ENCODE measurements at places on chromosomes 1 and 21.

GRCh38 chr1:23909412-23909811 is 3.8 kb downstream of the CNR2 start:
- no peak for DNase-seq
- H3K36me3 ChIP-seq: no peaks in the 10 kb centered on the region
- H3K27ac ChIP-seq: no peak overlapping the region
- H3K4me1 ChIP-seq: no peaks in the 10 kb centered on the region
- no peak overlapping the region for H3K4me3 ChIP-seq

DNA sequence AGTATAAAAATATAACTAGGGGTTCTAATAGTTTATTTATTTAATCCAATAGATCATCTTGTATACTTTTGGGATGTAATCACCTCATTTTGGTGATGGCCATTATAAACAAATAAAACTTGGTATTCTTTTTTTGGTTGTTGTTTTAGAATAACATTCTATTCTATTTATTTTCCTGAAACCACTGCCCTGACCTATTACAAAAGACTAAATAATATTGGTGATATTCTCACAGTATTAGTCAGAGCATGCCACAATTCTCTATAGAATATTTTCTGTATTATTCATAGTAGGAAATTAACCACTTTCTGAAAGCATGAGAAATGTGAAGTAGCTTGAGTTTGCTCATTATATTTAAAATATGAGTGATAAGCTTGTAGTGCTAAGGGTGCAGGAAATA is 54.1 kb upstream of the LRRC7 start:
- H3K27ac ChIP-seq: no peak overlapping the region
- no peaks in the 10 kb centered on the region for H3K36me3 ChIP-seq
- no peaks in the 10 kb centered on the region for H3K4me1 ChIP-seq
- no peaks in the 10 kb centered on the region for H3K27me3 ChIP-seq
- H3K4me3 ChIP-seq: no peak overlapping the region

DNA sequence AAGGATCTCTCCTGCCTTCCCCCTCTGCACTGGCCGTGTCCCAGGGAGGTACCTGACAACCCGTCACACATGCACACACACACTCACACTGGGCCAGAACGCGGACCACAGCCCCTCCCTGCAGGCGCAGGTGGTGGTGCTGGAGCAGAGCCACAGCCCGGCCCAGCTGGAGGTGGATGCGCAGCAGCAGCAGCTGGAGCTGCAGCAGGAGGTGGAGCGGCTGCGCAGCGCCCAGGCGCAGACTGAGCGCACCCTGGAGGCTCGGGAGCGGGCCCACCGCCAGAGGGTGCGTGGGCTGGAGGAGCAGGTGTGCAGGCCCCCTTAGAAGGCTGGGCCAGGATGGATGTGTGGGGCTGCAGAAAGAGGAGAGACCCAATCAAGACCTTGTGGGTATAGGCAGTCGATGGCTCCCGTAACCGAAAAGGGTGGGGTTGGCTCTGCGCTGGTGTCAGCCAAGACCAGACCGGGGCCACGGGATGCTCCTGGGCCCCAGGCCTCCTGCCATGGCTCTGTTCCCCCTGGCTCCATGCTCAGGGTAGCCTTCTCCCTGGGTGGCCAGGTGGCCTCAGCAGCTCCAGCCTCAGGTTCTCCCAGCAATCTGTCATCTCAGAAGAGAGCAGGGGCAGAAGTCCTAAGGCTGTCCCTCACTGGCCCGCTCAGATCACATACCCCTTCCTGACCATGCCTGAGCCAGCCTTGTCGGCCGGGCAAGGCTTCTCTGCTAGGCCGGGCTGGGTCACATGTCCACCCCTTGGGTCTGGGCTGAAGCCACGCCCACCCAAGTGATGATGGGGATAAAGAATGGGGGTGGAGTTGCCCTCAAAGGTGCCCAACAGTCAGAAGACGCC is 8.9 kb downstream of the MFAP2 start:
- H3K4me3 ChIP-seq: no peak overlapping the region
- no peaks in the 10 kb centered on the region for H3K27me3 ChIP-seq

- H3K27ac ChIP-seq: no peak overlapping the region
- no peak for DNase-seq
- H3K4me1 ChIP-seq: peaks cover 4% of the 10 kb centered on the region
- no peak overlapping the region for H3K4me3 ChIP-seq
- H3K27me3 ChIP-seq: no peaks in the 10 kb centered on the region
- H3K36me3 ChIP-seq: peaks cover 8% of the 10 kb centered on the region
Measured at GRCh38 chr1:100720751-100721150, 1.2 kb downstream of the VCAM1 start.

DNA sequence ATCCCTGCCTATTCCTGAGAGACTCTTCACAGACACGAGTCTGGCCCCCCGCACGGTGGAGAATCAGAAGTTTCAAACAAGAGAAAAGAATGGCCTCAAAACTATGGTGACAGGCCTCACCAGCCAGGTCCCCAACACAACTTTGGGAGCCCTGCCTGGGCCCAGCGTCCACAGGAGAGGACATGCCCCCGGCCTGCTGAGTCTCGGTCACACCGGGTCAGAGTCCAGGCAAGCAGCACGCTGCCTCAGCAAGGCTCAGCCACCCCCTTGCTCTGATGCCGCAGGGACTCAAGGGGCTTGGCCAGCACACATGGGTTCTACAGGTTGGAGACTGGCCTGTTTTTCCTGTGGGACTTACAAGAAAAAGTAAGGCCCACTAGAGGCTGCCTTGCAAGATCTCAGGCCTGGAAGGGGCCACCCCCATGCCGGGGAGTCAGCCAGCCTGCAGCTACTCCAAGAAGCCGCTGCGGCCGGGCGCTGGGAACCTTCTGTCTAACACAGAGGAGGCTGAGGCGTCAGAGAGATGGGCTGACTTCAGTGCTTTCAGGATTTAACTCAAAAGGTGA is 116.8 kb downstream of the NPHP4 start:
- H3K4me3 ChIP-seq: no peak overlapping the region
- H3K27me3 ChIP-seq: no peaks in the 10 kb centered on the region
- H3K27ac ChIP-seq: no peak overlapping the region

DNA sequence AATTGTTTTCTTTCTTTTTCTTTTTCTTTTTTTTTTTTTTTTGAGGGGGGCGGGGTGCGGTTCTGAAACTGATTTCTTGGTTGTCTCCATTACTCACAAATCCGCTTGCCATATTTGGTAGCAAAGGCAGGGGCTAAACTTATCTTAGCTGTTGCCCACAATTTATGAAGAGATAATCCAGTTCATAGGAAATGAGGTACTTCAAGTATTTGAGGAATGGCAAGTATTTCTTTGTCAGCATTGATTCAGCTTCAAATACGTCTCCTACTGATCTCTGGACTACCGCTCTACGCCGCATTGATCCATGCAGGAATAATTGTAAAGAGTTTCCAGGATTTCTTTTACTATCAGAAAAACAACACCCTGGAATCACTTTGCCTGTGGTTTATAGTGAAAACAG is 289.2 kb upstream of the DPYD start:
- H3K27me3 ChIP-seq: no peaks in the 10 kb centered on the region
- H3K4me3 ChIP-seq: no peak overlapping the region
- no peaks in the 10 kb centered on the region for H3K36me3 ChIP-seq
- no peak for DNase-seq
- H3K27ac ChIP-seq: no peak overlapping the region

GRCh38 chr1:239197871-239198270 is 188.5 kb upstream of the CHRM3 start:
- H3K4me1 ChIP-seq: no peaks in the 10 kb centered on the region
- H3K36me3 ChIP-seq: no peaks in the 10 kb centered on the region
- no peak overlapping the region for H3K27ac ChIP-seq
- no peak overlapping the region for H3K4me3 ChIP-seq
- DNase-seq: no peak

DNA sequence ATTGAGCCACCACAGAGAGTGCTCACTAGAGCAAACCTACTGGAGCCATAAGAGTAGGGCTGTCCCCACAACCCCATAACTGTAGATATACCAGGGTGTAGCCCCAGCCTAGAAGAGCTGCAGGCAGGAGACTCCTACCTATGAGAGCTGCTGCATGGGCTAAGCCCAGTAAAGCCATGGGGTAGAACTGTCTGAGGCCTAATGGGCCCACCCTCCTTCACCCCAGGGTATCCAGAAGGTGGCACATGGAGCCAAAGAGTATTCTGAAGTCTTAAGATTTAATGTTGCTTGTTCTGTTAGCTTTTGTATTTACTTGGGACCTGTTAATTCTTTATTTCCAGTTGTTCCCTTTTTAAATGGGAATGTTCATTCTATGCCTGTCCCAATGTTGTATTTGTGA is 1193.7 kb upstream of the ADGRL2 start:
- no peaks in the 10 kb centered on the region for H3K4me1 ChIP-seq
- H3K36me3 ChIP-seq: no peaks in the 10 kb centered on the region
- no peak for DNase-seq
- H3K27ac ChIP-seq: no peak overlapping the region
- H3K4me3 ChIP-seq: no peak overlapping the region

- no peak overlapping the region for H3K4me3 ChIP-seq
- peaks cover 41% of the 10 kb centered on the region for H3K27me3 ChIP-seq
- no peaks in the 10 kb centered on the region for H3K36me3 ChIP-seq
- no peak for DNase-seq
Measured at GRCh38 chr1:30108186-30108585, 615.2 kb downstream of the MATN1 start.

DNA sequence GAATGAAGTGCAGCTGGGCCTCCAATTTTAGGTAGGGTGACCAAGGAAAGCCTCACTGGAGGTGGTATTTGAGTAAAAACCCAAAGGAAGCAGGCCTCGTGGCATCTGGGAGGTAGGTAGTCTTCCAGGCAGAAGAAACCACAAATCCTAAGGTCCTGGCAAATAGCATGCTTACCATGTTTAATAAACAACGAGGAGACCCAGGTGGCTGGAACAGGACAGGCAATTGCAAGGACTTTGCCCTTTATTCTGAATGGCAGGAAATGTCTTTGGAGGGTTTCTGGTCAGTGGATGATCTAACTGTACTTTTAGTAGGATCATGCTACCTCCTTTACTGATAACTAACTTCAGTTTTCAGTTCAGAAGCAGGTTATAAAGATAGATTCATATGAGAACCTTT is 52.2 kb downstream of the EPB41 start:
- no peaks in the 10 kb centered on the region for H3K27me3 ChIP-seq
- no peak for DNase-seq
- H3K36me3 ChIP-seq: peaks cover 1% of the 10 kb centered on the region

DNA sequence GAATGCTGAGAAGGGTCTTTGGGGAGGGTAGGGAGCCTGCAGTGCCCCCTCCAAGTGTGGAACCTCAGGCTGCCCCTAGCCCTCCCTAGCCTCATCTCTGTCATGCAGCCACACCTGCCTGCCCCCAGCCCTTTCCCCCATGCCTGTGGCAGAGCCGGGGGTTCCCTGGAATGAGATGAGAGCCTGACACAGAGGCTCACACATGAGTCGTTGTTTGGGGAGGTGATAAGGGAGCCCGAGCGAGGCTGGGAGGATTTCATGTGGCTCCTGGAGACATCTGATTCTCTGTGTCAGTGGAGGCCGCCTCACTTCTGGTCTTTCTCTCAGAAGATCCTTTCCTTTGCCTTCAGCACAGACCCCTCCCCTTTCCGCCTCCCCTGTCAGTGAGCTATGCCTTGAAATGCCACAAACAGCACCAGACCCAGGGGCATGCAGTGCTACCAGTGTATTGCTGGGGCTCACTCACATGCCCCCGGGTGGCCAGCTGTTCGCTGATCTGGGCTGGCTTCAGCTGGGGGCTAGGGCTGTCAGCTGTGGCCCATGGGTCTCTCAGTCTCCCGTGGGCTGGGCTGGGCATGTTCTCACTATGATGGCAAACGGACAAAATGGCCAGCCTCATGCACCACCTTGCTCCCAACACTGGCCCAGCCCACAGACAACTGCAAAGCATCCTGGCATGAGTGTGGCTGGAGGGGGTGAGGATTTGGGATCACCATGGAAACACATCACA is 102.6 kb downstream of the AJAP1 start:
- no peaks in the 10 kb centered on the region for H3K36me3 ChIP-seq
- no peak overlapping the region for H3K27ac ChIP-seq
- H3K4me3 ChIP-seq: no peak overlapping the region
- H3K27me3 ChIP-seq: no peaks in the 10 kb centered on the region
- H3K4me1 ChIP-seq: no peaks in the 10 kb centered on the region

- no peaks in the 10 kb centered on the region for H3K27me3 ChIP-seq
- H3K4me1 ChIP-seq: no peaks in the 10 kb centered on the region
- H3K27ac ChIP-seq: no peak overlapping the region
- no peaks in the 10 kb centered on the region for H3K36me3 ChIP-seq
Measured at GRCh38 chr1:209714338-209714737, 9.7 kb downstream of the HSD11B1 start.

DNA sequence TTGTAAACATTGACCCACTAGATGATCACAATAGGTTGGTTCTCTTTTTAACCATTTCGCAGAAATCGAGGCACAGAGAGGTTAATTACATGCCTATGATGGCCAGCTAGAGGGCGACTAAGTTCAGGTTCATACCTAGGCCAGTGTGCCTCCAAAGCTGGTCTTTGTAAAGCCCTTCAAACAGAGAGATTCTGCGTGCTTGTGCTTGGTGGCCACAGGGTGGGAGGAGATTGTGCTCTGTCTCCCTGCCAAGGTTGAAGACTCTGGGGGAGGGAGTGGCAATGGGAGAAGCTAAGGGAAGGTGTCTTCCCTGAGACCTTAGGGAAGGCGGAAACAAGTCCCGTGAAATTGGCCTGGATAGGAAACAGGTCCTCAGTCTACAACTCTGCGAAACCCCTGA is 59.1 kb upstream of the RBM15 start:
- H3K4me3 ChIP-seq: no peak overlapping the region
- no peak overlapping the region for H3K27ac ChIP-seq
- no peaks in the 10 kb centered on the region for H3K4me1 ChIP-seq
- DNase-seq: no peak

DNA sequence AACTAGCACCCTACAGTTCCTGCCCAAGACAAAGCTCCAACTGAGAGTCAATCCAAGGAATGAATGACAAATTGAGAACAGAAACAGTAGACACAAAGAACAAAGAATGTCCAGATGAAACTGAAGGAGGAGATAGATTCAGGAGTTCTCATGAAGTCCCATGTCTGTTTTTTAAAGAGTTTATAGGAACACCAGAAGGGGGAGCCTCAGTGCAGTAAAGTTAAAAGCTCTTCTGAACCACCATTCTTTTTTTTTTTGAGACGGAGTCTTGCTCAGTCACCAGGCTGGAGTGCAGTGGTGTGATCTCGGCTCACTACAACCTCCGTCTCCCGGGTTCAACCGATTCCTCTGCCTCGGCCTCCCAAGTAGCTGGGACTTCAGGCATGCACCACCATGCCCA is 323.6 kb downstream of the MRPL39 start:
- H3K36me3 ChIP-seq: no peaks in the 10 kb centered on the region
- no peak overlapping the region for H3K27ac ChIP-seq
- H3K4me1 ChIP-seq: no peaks in the 10 kb centered on the region
- no peaks in the 10 kb centered on the region for H3K27me3 ChIP-seq

- H3K36me3 ChIP-seq: no peaks in the 10 kb centered on the region
- H3K27ac ChIP-seq: no peak overlapping the region
- no peaks in the 10 kb centered on the region for H3K27me3 ChIP-seq
Measured at GRCh38 chr1:245177071-245177900, 22.5 kb downstream of the KIF26B start.
